ENCODE measurements at places on chromosomes 16 and 17. TPM values are rescaled to one million over a fixed set of nuclear protein-coding genes. Genes with fewer than 3 reads are reported as not detected.

DNA sequence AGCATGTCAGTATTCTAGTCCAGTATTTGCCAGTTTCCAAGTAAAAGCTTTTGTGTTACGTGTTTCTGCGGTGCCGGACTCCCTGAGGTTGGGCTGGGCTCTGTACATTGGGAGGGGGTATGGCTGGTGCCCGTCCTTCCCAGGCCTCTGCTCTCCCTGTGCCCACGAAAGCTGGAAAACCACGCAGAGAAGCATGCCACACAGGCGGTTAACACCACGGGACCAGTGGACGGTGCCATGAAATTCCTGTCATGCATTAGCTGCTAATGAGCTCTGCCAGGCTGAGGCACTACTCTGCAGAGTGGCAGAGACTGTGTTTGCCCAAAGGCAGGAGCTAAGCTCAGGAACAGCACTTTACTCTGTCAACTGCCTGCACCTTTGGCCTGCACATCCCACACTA lies 8.1 kb downstream of the SMIM5 start:
- H3K4me3 ChIP-seq: no peak overlapping the region
- H3K27ac ChIP-seq: peak overlapping the region; percentile 64
- no peaks in the 10 kb centered on the region for H3K27me3 ChIP-seq
- no peak for DNase-seq

DNA sequence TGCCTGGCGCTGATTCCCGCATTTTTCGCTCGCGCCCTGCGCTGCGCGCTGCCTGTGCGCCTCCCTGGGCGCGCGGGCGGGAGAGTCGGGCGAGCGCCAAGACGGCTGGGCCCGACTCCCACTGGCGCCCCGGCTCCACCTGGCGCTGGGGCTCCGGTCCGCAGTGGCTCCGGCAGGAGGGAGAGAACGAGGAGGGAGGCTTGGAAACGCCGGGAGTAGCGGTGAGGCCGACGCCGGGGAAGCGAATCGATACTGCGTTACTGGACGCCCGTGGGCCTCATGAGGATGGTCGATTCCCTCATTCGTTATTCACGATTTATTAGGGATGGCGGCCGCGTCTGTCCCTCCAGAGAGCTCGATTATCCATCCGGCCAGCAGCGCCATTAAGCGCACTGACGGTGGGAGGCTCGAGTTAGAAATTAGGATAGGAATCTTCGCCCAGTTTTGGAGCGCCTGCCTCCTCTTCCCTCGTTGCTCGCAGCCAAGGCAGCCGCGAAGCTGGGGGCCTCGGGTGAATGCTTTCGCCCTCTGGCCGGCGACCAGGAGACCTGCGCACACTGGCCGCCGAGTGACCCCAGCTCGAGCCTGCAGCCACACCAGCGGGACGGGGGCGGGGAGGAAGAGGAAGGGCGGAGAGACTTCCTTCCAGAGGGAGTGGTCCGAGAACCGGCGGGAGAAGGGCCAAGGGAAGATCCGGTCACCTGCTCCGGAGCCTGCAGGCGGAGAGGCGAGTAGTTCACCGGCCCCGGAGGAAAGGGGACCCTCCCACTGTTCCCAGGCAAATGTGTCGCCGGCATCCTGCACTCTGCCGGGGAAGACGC lies 1.3 kb upstream of the PCGF2 start:
- no peaks in the 10 kb centered on the region for H3K27me3 ChIP-seq
- H3K27ac ChIP-seq: peak overlapping the region; percentile 17
- peak; percentile 73 for DNase-seq
- H3K4me3 ChIP-seq: peak overlapping the region; percentile 94
- H3K36me3 ChIP-seq: 0 out of 2 replicates have a peak, but pooled peaks cover 2% of the 10 kb centered on the region

- H3K4me1 ChIP-seq: peaks cover 15% of the 10 kb centered on the region
- no peak overlapping the region for H3K4me3 ChIP-seq
- H3K36me3 ChIP-seq: peaks cover 43% of the 10 kb centered on the region
- no peak for DNase-seq
- no peaks in the 10 kb centered on the region for H3K27me3 ChIP-seq
- H3K27ac ChIP-seq: no peak overlapping the region
These were observed 19.9 kb downstream of the COTL1 start for GRCh38 chr16:84597931-84598351.

DNA sequence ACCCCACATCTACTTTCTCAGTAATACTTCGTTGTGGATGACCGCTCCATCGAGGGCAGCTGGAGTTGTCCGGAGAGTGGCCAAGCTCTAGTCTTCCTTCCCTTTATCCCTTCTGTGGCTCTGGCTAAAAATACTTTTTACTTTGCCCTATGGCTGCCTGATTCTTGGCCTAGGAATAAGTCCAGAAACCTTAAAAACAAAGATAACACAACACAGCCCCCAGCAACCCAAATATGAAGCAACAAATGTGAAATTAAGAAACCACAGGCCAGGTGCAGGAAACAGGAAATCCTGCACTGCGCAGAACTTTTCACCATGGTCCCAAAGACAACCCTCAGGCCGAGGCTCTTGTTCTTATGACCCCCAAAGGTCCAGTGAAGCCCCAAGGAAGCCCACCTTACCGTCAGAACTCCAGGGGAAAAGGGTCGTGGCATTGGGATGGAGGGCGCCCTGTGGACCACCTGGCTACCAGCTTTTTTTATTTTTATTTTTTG lies 26.0 kb downstream of the TK2 start:
- H3K27ac ChIP-seq: no peak overlapping the region
- no peaks in the 10 kb centered on the region for H3K27me3 ChIP-seq
- H3K4me1 ChIP-seq: peaks cover 17% of the 10 kb centered on the region
- DNase-seq: no peak
- no peak overlapping the region for H3K4me3 ChIP-seq

DNA sequence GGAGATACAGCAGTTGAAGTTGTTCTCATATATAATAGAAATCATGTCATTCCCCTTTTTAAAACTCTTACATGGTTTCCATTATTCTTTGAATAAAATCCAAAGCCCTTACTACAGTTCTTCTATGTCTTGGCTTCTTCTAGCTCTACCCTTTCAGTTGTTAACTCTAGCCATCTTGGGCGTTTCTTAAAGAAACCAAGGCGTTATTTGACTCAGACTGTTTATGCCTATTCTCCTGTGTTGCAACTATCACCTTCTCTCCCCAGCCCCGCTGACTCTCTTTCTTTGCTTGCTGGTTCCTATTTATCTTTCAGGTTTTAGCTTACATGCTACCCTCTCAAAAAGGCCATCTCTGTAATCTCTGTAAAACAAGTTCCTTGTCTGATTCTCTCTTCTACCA lies 32.7 kb downstream of the NFATC3 start:
- H3K36me3 ChIP-seq: no peaks in the 10 kb centered on the region
- no peak for DNase-seq
- no peaks in the 10 kb centered on the region for H3K27me3 ChIP-seq

RCVRN gene
- not detected for total RNA-seq

TPSB2 gene
- total RNA-seq: not detected

TBC1D26 gene
- not detected for total RNA-seq

DNA sequence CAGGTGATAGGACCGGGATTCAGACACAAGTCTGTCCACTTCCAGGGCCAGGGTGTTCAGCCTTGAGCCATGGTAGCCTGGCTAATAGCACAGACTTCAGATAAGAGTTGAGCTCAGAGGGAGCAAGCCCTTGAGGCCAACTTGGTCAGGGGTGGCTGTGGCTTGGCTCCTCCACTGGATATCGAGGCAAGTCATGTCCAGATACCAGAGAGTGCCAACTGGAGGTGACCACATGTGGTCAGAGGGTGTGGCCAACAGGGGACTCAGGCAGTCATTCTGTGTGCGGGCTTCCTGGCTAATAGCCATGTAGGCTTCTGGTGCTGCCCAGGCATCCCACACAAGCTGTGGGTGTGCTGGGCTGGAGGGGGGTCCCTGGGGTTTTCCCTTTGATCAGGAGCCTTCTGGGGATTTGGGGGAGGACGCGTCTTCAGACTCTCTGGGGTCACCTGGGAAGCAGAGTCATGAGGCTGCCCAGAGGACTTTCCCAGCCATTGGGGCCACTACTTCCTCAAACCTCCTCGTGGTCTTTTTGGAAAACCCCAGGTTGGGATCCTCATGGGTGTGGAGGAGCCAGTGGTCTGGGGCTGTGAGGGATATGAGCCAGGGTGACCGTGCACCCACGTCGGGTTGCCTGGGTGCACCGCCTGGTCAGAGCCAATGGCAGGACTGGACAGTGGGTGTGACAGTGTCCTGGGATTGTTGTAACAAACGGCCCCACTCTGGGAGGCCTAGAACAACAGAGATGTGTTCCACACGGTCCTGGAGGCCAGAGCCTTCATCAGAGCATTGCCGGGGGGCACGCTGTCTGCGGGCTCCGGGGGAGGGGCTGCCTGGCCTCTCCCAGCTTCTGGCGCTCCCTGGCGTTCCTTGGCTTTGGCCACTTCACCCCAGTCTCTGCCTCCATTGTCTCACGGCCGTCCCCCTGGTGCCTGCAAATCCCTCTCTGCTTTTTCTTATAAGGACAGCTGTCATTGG lies 25.0 kb downstream of the COX4I1 start:
- H3K36me3 ChIP-seq: no peaks in the 10 kb centered on the region
- H3K27ac ChIP-seq: no peak overlapping the region
- no peak for DNase-seq
- H3K27me3 ChIP-seq: peaks cover 40% of the 10 kb centered on the region

- H3K4me1 ChIP-seq: no peaks in the 10 kb centered on the region
- DNase-seq: no peak
- H3K4me3 ChIP-seq: no peak overlapping the region
- H3K27ac ChIP-seq: no peak overlapping the region
These were observed 75.5 kb upstream of the CLEC3A start for GRCh38 chr16:77946823-77947222.

DNA sequence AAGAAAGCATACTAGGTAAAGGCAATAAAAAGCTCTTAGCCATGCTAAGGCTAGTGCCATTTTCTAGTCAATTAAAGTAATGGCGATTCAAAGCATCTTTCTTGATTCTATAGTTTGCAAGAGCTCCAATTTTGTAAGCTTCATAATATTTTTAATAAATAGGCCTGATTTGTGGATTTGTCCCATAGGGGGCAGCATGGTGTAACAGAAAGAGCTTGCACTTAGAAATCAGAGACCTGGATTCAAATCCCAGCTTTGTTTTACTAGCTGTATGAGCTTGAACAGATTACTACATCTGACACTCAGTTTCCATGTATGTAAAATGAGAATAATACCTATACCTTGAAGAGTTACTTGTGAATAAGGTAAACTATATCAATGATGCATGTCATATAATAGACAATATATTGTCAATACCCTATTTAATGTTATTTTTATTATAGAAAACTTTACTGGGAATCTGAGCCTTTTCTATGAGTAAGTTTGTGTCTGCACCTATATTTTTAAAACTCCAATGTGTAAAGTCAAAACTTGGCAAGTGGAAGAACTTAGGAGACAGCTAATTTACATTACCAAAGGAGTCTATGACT lies 93.6 kb upstream of the NOG start:
- peaks cover 32% of the 10 kb centered on the region for H3K27me3 ChIP-seq
- no peaks in the 10 kb centered on the region for H3K36me3 ChIP-seq
- 0 out of 2 replicates have a peak, but pooled peaks cover 1% of the 10 kb centered on the region for H3K4me1 ChIP-seq
- peak; percentile 73 for DNase-seq

OTOP3 gene
- not detected for total RNA-seq

GRCh38 chr16:4288148-4288921 lies 15.5 kb upstream of the TFAP4 start:
- no peaks in the 10 kb centered on the region for H3K27me3 ChIP-seq
- H3K4me1 ChIP-seq: peaks cover 25% of the 10 kb centered on the region
- peak overlapping the region; percentile 42 for H3K4me3 ChIP-seq
- H3K36me3 ChIP-seq: no peaks in the 10 kb centered on the region
- peak; percentile 73 for DNase-seq

GRCh38 chr16:86631444-86631843 lies 53.1 kb downstream of the FOXL1 start:
- H3K27me3 ChIP-seq: no peaks in the 10 kb centered on the region
- no peaks in the 10 kb centered on the region for H3K36me3 ChIP-seq
- H3K4me3 ChIP-seq: no peak overlapping the region
- H3K4me1 ChIP-seq: peaks cover 31% of the 10 kb centered on the region
- H3K27ac ChIP-seq: peak overlapping the region; percentile 98

DNA sequence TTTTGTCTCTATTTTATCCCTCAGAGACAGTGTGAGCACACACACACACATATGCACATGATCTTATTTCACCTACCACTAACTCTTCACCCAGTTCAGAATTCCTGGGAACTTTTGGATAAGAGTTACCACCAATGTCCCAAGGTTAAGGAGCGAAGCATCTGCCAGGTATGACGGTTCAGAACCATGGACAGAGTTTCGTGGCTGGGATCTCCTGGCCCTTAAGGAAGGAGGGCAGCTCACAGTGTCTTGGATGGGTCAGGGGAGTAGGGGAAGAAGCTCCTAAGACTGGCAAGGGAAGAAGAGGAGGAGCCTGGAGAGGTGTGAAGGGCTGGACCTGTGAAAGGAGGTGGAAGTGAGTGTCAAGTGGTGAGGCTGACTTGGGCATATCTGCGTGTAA lies 23.0 kb upstream of the TMEM132E start:
- H3K27ac ChIP-seq: no peak overlapping the region
- no peaks in the 10 kb centered on the region for H3K4me1 ChIP-seq
- H3K4me3 ChIP-seq: no peak overlapping the region
- DNase-seq: peak; percentile 28

GPR142 gene
- total RNA-seq: not detected

DNA sequence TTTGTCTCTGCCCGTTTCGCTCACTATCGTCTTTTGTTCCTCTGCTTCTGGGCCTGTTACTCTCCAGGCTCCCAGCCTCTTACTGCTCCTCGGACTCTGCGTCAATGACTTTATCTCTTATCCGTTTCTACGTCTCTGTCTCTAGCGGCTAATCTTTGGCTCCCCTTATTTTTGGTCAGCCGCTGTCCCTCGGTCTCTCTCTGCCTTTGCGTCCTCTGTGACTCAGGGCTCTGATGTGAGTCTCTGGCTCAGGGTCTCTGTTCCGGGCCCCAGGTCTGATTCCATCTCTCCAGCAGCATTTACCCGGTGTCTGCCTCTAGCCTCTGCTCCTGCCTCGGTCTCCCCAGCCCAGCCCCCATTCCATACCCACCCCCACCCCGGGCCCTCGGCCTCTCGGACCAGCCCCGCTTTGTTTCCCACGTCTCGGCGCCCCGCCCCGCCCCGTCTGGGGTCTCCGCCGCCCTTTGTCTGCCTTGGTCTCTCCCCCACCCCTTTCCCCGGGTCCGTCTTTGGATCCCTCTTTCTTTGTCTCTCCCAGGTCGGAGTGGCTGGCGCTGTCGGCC lies 547 bp upstream of the ZNF48 start:
- H3K27me3 ChIP-seq: no peaks in the 10 kb centered on the region
- H3K27ac ChIP-seq: no peak overlapping the region
- no peak for DNase-seq
- peak overlapping the region; percentile 84 for H3K4me3 ChIP-seq
- H3K36me3 ChIP-seq: no peaks in the 10 kb centered on the region
- H3K4me1 ChIP-seq: no peaks in the 10 kb centered on the region

GRCh38 chr17:30000755-30001257 lies 59.4 kb downstream of the EFCAB5 start:
- H3K4me1 ChIP-seq: peaks cover 18% of the 10 kb centered on the region
- no peak overlapping the region for H3K27ac ChIP-seq
- no peak overlapping the region for H3K4me3 ChIP-seq
- peak; percentile 45 for DNase-seq

KLHL36 gene
- total RNA-seq: 33.8 TPM
